KBM-7 (cell line): ENCODE measurements at places on chromosomes 12 and 14.

DNA sequence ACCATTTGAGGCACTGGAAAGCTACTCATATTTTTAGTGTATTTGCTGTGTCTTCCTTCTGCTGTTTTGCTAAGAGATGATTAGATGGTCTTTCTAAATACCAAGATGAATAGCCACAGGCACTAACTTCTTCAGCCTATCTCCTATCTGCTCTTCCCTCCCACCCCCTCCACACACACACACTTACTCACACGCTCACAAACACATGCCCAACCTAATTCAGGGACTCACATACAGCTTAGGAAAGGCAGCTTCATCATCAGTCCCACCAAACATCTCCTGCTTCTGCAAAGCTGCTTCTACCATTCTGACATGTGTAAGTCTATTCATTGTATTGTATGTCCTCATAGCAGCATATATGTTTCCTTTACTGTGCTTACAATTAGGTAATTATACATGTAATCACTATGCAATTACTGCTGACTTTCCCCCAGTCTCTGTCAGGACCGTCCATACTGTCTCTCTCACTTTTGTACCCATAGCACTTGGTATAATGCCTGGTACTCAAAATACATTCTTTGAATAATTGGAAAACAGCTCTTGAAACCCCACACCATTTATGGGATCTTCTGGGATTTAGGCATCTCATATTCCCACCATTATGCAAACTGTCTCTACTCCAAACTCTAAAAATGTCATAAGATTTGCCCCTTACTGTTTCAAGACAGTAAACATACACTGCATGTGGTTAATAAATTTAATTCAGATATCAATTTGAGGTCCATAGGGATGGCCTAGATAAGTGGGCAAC is 83.3 kb upstream of the HIF1A start:
- no peak for DNase-seq

GRCh38 chr12:89160716-89161123 is 191.6 kb downstream of the DUSP6 start:
- peak; percentile 82 for DNase-seq

GRCh38 chr14:93099196-93099595 is 16.5 kb downstream of the ITPK1 start:
- no peak for DNase-seq

GRCh38 chr14:60094306-60094897 is 2.7 kb downstream of the PCNX4 start:
- DNase-seq, result peak; percentile 8

- DNase-seq, result no peak
Observed at GRCh38 chr12:57370696-57371095, 60.1 kb downstream of the R3HDM2 start.

GRCh38 chr14:63273717-63274655 is 44.7 kb downstream of the GPHB5 start:
- no peak for DNase-seq

DNA sequence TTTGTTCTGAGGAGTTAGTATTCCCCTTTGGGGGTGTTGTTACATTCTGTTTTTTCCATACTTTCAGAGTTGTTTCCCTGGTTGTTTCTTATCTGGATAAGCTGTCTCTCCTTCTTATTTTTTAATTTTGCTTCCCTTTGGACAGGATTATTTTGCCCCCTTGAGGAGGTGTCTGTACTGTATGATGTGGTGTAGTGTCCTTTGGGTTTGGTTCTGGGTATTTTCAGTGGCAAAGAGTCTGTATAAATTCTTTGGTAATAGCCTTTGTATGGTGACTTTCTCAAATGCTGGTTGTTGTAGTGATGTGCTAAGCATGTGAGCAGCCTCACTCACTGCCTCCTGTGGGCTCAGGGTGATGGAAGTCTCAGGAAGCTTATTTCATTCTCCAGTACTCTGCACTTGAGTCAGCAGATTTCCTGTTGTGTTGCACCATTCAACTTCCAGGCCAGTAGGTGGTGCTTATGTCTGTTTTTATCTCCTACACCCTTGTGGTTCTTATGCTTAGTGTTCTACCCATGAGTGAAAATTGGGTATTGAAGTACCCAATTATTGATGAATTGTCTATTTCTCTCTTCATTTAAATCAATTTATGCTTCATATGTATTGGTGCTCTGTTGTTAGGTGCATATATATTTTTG is 103.3 kb upstream of the PMCH start:
- DNase-seq, result peak; percentile 39

DNA sequence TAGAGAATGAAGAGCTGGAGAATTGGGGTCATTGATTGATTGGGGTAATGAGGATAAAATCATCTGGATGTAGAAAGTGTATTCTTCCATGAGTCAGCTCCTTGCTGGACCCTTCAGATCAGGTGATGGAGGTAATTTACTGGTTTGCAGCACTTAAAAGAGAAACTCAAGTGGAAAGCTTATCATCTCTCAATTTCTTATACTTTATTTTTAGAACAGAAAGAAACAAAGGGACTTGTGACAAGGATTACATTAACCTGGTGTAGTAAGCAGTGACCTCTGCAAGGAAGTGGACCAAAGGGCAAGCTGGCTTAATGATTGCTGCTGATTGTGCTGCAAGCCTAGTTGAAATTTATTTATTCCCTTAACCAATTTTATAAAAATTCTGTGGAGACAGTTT is 405.0 kb downstream of the TRHDE start:
- no peak for DNase-seq

DNA sequence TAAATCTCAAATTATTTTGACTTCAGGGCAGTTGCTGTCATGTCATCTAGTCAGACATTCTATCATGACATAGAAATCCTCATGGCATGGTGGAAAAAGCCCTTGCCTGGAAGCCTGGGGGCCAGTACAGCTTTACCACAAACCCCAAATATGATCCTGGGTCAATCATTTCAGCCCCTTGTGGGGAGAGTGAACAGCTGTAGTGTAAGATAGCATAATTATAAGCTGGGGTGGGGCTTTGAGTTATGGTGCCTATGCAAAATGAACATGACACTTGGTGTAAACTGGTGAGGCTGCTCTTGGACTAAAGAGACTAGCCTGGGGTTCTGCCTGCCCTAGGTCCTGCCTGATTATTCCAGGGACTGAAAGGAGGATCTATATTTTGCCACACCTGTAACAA is 207.7 kb upstream of the DDHD1 start:
- no peak for DNase-seq
